ENCODE measurements at places on chromosomes 13 and 19.
A peak's percentile ranks its signal among the peaks of the same experiment; 100 is the strongest.

DNA sequence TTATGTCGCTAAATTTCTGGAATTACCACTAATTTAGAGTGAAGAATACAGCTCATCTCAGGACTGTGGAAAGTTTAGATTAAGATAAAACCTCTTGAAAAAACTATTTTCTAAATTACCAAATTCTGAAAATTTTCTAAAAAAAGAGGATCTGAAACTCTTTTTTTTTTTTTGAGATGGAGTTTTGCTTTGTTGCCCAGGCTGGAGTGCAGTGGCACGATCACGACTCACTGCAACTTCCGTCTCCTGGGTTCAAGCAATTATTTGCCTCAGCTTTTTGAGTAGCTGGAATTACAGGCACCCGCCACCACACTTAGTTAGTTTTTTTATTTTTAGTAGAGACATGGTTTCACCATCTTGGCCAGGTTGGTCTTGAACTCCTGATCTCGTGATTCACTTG is 16.6 kb upstream of the ZNF253 start:
- DNase-seq, result no peak

GRCh38 chr19:44735011-44735410 is 13.5 kb upstream of the BCL3 start:
- no peak for DNase-seq

- DNase-seq, result no peak
These were observed 5.3 kb downstream of the FXYD3 start for GRCh38 chr19:35120898-35121297.

GRCh38 chr13:36750946-36751345 is 68.1 kb upstream of the RFXAP start:
- no peak for DNase-seq

DNA sequence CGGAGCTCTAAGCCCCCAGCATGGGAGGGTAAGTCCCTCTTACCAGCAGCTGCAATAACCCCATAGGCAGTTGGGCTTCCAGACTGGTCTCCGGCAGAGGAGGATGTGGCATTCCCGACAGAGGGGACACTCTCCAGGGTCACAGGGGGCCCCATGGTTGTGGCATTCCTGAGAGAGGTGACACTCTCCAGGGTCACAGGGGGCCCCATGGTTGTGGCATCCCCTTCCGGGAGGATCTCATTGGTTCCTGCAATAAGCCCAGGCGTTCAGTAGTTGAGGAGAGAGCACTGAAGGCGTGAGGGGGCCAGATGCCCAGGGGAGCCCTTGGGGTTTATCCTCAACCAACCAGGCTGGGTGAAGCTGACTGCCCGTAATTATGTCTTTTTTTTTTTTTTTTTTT is 5.4 kb downstream of the CD320 start:
- no peak for DNase-seq

- no peak for DNase-seq
These were observed 464.8 kb downstream of the COG6 start for GRCh38 chr13:40120288-40120687.

DNA sequence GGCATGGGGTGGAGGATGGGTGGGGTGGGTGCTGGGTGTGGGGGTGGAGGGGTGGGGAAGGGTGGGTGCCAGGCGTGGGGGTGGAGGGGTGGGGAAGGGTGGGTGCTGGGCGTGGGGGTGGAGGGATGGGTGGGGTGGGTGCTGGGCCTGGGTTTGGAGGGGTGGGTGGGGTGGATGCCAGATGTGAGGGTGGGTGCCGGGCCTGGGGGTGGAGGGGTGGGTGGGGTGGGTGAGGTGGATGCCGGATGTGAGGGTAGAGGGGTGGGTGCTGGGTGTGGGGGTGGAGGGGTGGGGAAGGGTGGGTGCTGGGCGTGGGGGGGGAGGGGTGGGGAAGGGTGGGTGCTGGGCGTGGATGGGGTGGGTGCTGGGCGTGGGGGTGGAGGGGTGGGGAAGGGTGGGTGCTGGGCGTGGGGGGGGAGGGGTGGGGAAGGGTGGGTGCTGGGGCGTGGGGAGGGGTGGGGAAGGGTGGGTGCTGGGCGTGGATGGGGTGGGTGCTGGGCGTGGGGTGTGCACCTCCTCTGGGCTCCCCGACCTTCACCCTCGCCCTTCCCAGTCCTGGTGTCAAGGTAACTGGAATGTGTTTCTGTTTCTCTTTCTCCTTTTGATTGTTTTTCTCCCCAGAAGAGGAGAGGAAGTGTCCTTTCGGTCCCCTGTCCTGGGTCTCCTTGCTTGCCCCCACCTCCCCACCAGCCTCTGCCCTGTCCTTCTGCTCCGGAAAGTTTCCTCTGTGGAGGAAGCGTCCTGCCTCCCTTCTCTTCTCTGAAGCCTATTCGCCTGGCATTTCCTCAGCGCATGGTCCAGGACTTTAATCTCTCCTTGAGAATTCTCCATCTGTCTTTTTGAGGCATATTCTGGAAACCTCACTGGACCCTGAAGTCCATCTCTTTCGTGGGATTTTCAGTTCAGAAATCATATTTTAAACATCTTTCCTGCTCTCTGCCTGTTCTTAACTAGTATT is 22.9 kb upstream of the CFAP97D2 start:
- no peak for DNase-seq

DNA sequence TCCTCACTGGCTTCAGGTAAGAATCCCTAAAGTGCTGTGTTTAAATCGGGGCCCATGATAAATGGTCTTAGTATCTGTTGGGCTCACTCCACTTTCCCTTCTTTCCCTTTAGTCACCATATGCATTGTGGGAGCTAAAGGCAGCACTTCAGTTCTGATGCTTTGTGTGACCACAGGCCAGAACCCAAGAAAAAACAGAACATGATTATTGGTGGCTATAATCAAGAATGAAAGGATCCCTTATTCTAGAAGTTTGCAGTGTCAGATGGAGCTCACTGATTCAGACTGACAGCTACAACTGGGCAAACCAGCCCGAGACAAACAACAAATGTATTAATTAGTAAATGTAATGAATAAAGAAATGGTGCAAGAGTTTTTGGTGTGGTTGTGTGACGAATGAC is 57.3 kb upstream of the POMP start:
- DNase-seq, result no peak

GRCh38 chr19:30373593-30373992 is 1.4 kb downstream of the ZNF536 start:
- DNase-seq, result no peak

DNA sequence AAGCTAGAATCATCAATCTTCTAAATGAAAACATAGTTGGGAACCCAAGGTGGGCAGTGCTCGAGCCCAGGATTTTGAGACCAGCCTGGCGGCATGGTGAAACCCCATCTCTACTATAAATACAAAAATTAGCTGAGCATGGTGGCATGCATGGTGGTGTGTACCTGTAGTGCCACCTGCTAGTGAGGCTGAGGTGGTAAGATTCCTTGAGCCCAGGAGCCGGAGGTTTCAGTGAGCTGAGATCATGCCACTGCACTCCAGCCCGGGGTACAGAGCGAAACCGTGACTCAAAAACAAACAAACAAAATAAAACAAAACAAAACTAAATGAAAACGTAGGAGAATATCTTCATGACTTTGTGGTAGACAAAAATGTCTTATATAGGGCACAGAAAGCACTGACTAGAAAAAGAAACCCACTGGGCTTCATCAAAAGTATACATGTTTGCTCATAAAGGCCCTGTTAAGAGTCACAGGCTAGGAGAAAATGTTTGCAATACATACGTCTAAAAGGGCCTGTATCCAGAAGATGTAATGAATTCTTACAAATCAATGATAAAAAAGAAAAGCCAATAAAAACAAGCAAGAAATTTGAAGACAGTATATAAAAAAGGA is 353.6 kb downstream of the FGF9 start:
- no peak for DNase-seq

DNA sequence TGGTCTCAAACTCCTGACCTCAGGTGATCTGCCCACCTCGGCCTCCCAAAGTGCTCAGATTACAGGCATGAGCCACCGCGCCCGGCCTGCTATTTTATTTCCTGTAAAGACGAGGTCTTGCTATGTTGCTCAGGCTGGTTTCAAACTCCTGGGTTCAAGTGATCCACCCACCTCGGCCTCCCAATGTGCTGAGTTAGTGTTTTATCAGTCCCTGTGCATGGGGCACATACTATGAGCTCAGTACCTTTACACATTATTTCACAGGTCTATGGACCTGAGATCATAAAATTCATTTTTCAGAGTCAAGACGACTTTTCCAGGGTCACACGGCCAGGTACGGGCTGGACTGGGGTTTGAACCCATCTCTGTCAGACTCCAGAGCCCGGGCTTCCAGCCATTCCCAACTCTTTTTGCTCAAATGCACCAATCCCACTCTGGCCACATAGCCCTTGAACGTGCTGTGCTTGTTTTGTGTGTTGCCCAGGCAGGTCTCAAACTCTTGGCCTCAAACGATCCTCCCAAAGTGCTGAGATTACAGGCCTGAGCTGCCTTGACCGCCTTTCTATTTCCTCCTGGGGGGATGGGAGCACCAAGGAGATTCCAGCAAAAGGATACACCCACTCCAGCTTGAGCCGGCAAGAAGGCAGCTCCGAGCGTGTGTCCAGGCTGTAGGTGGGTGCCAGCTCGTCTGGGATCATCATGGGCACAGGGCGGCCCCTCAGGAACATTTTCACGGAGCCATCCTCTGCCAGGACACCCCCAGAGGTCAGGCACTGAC is 1.1 kb downstream of the EML2 start:
- no peak for DNase-seq

DNA sequence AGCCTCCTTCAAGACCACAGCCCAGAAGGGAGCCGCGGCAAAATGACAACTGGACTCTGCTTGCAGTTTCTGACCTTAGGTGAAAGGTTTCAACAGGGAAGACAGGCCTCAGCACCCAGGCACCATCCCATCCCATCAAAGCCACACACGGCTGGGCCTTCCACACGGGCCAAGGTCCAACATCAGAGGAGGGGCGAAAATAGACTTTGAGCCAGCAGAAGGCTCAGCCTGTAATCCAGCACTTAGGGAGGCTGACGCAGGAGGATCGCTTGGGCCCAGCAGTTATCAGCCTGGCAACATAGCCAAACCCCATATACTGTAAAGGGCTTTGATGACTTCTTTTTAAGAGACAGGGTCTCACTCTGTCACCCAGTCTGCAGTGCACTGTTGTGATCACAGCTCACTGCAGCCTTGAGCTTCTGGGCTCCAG is 26.8 kb upstream of the TINCR start:
- no peak for DNase-seq

DNA sequence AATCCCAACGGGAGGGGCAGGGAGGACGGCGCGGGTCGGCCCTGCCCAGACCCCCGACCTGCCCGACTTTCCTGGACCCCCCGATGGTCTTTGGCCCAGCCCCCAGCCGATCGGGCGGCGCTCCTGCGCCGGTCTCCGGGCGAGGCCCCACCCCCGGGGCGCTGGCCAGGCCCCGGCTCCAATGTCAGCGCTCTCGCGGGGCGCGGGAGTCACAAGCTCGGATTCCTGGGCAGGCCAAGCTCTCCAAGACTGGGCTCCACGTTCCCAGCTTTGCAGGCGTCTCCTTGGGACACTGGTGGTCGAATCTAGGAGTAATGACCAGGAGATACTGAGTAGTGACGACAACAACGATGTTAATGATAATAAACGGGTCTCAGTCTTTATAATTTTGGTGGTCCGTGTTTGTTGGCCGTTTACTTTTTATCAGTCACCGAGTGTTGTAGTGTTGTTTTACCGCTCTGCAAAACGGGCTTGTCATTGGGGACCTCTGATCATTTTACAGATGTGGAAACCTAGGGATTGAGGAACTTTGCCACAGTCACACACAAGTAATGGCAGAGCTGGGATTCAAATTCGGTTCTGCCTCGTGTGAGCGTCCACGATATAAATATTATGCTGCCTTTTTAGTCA is 545 bp downstream of the RAD23A start:
- peak; percentile 33 for DNase-seq

DNA sequence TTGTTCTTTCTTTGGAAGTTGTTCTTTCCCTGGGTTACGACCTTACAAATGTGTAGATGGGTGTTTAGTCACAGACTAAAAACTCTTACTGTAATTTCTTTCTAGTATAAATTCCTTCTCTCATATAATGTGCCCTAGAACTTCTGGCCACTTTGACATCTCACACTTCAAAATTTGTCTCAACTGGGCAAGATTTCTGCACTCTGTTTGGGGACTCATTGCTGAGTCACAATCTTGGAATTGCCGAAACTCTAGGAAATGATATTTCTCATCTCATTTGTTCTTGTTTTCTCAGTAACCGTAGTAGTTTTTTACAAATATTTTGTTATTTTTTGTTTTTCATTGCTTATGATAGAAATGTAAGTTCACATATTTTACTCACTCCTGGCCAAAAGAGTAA is 2523.2 kb upstream of the PCDH20 start:
- DNase-seq, result no peak

GRCh38 chr13:28128030-28128429 is 10.3 kb upstream of the PAN3 start:
- no peak for DNase-seq

DNA sequence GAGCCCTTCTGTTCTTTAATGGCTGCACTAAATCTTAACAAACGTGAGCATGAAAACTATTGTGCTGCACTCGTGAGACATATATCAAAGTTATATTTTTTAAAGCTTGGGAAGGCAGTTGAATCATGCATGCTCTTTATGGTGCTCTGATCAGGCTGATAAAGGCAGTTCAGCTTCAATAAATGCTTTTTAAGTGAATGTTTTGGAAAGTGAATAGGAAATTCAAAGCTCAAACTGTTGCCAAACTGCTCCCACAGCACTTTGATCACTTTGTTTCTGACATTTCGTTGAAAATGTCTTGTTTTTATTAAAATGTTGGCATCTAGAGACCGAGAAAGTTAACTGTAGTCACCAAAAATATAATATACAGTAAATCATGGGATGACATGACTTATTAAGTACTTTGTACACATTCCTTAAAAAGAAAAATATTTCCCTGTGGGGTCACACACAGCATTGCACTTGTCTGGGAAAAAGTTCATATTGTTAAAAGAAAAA is 625.7 kb upstream of the PCDH9 start:
- DNase-seq, result no peak

DNA sequence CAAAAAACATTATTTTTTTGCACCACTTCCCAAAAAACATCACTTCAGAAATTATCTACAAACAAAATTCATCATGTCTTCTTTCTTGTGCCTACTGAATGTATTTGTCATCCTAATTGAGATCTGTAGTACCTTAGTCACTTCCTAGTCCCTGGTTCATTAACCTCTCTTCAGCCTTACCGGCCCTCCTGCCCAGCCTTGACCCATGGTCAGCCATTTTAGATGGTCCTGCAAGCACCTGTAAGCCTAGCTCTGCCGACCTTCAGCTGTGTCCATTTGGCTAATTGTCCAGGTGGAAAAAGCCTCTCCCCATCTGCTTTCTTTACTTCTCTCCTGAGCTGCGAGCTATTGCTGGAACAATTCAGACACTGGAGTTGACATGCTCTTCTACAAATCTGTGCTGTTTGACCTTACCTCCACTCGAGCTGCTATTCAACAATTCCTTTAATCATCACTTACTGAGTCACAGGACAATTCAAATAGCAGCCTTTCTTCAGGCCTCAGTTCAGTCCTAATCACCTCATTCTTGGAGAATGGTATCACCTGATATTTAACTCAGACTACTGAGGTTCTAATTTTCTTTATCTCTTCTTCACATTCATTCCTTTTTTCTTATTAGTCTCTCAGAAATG is 882.5 kb downstream of the PCDH9 start:
- DNase-seq, result no peak

- no peak for DNase-seq
These were observed 232.9 kb downstream of the ZIC5 start for GRCh38 chr13:99738626-99739025.

All from stimulated activated CD8-positive, alpha-beta memory T cell treated with anti-CD3 and anti-CD28 coated beads, Interleukin-2, amount 100 ng/mL, for 1 hour (primary cell).